ENCODE measurements at places on chromosomes 3 and 15. TPM values are rescaled to one million over a fixed set of nuclear protein-coding genes. Genes with fewer than 3 reads are reported as not detected.

Gene FBN1
- 857 TPM for total RNA-seq

Gene IGSF10
- total RNA-seq = 6.1 TPM

Gene HOMER2
- 2.6 TPM for total RNA-seq

Gene NANOGP8
- not detected for total RNA-seq

Gene ITIH3
- 0.09 TPM for total RNA-seq

Gene CASR
- not detected for total RNA-seq

Gene STRIT1
- not detected for total RNA-seq

Gene STRA6
- 8.5 TPM for total RNA-seq

Gene CTSH
- total RNA-seq = 7.5 TPM

Gene MESD
- 18.2 TPM for total RNA-seq

Gene CAV3
- not detected for total RNA-seq

Gene CFAP100
- total RNA-seq = not detected

Gene ZNF385D
- 0.14 TPM for total RNA-seq

Gene SI
- not detected for total RNA-seq

Gene RBPMS2
- not detected for total RNA-seq

Gene GOLGA6A
- not detected for total RNA-seq

Gene UBE2E2
- 32.7 TPM for total RNA-seq

Gene MORF4L1
- total RNA-seq = 290 TPM

Gene FAN1
- total RNA-seq = 16.1 TPM

Gene SLC6A6
- total RNA-seq = 3.1 TPM

Gene TMEM212
- total RNA-seq = not detected

Gene RARRES1
- total RNA-seq = 166 TPM

Gene SLC26A6
- total RNA-seq = 31.1 TPM

Gene LRRC49
- total RNA-seq = 12.9 TPM

Gene NEK11
- total RNA-seq = 4.7 TPM

Gene PP2D1
- not detected for total RNA-seq

Gene AP2M1
- 773 TPM for total RNA-seq

Gene MUC4
- total RNA-seq = under 0.01 TPM

Gene NR2E3
- 0.14 TPM for total RNA-seq

Gene CILP
- 0.28 TPM for total RNA-seq

Gene CCR3
- not detected for total RNA-seq
